Spinal cord (tissue), 10 donors: ENCODE measurements at places on chromosomes 16 and 17. TPM values are rescaled to one million over a fixed set of nuclear protein-coding genes. Genes with fewer than 3 reads are reported as not detected.

NPIPA5 gene
- 56.2 TPM for polyA plus RNA-seq

CEP20 gene
- polyA plus RNA-seq = 23.2 TPM

TBC1D3G gene
- not detected for polyA plus RNA-seq

TMEM238L gene
- polyA plus RNA-seq = 0.30 TPM

MVP gene
- polyA plus RNA-seq = 11.8 TPM

LITAFD gene
- not detected for polyA plus RNA-seq

ADGRG1 gene
- 338 TPM for polyA plus RNA-seq

TERB1 gene
- polyA plus RNA-seq = 0.35 TPM

CA7 gene
- 0.86 TPM for polyA plus RNA-seq

FOXN1 gene
- polyA plus RNA-seq = not detected

DVL2 gene
- polyA plus RNA-seq = 59.7 TPM

AGRP gene
- polyA plus RNA-seq = 0.35 TPM
